ENCODE measurements at places on chromosomes 2 and 18.

DNA sequence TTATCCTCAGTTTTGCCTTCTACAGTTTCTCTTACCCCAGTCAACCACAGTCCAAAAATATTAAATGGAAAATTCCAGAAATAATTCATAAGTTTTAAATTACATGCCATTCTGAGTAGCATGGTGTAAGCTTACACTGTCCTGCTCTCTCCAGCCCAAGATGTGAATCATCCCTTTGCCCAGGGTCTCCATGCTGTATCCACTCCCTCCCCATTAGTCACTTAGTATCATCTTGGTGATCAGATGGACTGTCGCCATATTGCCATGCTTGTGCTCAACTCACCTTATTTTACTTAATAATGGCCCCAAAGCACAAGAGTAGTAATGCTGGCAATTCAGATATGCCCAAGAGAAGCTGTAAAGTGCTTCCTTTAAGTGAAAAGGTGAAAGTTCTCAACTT lies 18.5 kb upstream of the CCNT2 start:
- no peak for DNase-seq

- no peak for DNase-seq
These were observed 6.2 kb downstream of the PELI1 start for GRCh38 chr2:64137996-64138395.

DNA sequence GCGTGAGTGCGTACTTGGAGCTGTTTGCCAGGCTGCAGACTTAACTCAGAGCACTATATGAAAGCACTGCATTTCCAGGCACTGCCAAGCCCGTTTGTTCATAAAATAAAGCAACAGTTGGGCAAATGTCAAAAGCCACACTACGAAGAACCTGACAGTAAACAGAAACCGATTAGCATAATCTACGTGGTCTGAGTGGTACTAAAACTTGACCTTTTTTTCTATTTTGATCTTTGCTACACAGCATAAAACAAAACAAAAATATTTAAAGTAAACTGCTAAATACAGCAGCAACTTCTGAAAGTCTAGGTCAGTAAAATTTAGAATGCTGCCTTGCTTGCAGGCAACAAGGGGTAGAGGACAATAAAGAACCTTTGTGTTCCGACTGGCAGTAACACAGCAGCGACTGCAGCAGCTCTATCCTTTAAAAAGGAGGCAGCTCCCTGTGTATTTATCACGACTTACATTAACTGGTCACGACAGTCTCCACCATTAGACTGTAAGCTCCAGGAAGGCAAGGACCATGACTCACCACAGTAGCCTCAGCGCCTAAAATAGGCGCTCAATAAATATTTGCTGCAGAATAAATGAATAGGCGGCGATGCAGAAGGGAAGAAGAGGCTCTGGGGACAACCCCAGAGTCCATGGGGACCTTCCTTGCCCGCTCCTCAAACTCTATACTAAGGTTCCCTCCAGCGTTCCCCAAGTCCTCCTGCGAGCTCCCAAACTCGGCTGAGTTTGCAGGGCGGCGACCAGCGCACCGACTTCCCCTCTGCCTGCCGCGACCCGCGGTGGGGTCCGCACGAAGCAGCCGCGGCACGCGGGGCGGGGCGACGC lies 902 bp downstream of the SS18 start:
- no peak for DNase-seq

- no peak for DNase-seq
These were observed 241.6 kb downstream of the RPIA start for GRCh38 chr2:88933091-88933490.

DNA sequence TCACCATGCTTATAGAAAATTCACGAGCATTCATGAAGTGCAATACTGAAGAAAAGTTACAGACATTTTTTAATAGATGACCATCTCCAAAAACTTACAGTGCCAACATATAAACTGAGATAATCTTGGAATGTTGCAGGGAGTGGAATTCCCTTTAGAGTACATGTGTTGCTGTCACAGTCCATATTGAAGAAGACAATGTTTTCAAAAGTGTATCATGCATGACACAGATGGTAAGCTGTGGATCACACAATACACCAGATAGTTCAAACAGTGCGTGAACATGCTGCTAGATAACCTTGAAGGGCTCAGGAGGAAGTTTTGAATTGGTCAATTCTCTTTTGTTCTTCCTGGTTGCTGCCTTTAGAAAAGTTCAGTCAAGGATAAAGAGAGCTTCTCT lies 1644.3 kb upstream of the NXPH2 start:
- no peak for DNase-seq

GRCh38 chr2:238149841-238150572 lies 8.8 kb upstream of the ERFE start:
- DNase-seq: no peak

- DNase-seq: peak; percentile 67
These were observed 38.6 kb upstream of the POLE4 start for GRCh38 chr2:74919827-74920226.

DNA sequence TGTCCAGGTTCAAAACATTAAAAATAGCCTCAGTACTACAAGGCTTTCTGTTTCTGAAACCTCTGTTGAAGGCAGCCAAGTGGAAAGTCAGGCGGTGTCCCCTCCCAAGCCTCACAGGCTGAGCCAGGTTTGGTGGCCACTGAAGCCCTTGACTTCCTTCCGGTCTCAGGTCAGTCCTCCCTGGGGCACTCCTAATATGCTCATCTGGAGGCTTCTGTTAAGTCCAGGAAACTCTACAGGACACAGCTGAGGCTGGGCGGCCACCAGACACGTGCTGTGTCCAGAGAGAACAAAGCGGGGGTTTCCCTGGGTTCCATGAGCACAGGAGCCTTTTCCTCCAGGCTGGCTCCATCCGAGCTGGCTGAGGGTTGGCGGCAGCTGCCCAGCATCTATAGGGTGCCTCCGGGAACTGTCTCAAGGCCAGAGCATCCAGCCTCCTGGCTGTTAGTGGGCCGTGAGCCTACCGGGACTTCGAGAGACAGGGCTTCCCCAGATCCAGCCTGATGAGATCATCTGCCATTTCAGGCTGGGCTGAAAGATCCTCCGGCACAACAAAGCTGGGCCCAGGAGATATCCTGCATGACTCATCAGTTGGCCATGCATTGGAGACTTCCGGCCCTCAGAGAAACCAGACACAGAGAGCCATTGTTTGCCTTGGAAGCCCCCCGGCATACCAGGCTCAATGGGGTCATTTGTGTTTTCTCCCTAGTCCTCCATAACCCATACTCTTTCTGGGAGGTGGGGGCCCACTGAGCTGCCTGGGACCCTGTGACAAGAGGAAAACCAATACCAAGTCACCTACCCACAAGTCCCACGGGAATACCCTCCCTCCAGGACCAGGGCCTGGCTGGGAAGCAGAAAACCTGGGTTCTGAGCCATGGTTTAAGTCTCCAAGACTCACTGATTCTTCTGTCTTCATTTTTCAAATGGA lies 71.7 kb downstream of the HS1BP3 start:
- DNase-seq: no peak

DNA sequence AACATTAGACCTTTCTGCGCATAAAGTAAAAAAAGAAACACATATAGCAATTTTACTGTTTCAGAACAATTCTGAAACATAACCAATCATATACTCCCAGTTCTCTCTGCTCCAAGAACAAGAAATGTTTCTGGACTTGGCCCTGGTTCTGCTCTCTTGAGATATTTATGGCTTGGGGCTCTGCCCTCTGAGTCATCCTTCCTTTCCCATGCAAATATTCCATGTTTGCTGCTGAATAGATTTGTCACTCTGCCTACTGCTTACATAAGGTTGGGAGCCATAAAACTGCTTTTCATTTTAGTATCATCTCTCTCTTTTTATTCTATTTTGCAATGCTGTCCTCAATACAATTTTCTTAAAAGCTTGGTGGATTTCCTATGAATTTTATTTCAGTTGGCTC lies 499.6 kb upstream of the ACVR2A start:
- DNase-seq: no peak

DNA sequence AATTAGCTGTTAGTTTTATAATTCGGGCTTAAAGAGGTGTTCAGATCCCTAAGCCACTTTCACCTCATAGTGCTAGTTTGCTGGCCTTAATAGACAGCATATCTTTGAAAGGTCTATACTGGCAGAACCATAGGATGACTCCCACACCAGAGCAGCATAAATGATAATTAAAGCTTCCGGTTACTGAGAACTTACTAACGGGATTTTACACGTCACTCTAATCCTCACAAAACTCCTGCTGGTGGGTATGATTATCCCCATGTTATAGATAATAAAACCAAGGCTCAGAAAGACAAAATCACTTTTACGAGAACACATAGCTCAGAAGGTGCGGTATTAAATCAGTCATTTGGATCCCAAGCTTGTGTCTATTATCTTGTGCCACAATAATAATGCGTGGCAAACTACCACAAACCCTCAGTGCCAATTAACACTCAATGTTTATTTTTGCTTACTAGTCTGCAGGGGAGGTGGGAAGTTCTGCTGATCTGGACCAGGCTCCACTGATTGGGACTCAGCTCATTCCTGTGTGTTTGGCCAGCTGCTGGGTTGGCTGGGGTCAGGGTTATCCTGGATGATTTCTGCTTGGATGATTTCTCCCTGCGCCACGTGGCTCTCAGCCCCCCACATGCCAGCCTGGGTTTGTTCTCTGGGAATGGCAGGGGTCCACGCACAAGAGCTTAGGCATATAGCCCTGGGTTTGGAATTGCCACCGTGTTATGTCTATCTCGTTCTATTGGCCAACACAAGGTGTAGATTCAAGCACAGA lies 62.3 kb downstream of the TRIB2 start:
- DNase-seq: no peak

DNA sequence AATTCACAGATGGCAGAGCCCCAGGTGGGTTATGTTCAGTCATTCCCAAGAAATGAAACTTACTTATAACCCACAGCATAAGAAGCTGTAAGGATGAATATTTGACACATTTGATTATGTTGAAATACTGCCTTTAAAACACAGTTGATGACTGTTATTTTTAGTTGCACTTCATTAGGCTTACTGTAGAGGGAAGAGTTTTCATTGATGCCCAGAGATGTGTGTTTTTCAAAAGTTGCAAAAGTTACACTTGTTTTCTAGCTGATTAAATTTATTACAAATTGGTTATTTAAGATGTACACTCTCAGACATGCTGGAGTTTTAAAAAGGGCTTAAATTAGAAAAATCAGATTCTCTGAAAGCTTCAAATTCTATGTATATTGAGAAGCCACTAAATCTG lies 506.1 kb downstream of the PARD3B start:
- DNase-seq: no peak

GRCh38 chr2:224816816-224817215 lies 100.7 kb upstream of the CCDC195 start:
- no peak for DNase-seq

GRCh38 chr18:48360376-48361021 lies 48.7 kb downstream of the ZBTB7C start:
- no peak for DNase-seq

GRCh38 chr2:150787353-150788093 lies 300.1 kb upstream of the RND3 start:
- no peak for DNase-seq

DNA sequence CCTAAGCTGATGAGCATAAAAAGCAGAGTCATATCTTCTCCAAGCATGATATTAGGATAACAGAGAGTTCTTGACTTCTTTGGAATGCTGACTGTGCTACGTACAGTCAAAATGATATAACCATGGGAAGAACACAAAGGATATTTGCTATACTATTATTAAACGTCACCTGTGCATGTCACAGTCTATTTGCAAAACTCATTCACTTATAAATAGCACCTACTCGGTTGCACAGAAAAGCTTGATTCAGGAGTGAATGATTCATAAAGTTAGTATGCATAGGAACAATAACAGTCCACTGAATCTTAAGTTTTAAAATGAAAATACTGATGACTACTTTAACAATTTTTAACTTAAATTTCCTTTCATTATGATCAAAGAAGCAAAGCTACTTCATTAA lies 83.3 kb downstream of the SP3 start:
- DNase-seq: no peak

DNA sequence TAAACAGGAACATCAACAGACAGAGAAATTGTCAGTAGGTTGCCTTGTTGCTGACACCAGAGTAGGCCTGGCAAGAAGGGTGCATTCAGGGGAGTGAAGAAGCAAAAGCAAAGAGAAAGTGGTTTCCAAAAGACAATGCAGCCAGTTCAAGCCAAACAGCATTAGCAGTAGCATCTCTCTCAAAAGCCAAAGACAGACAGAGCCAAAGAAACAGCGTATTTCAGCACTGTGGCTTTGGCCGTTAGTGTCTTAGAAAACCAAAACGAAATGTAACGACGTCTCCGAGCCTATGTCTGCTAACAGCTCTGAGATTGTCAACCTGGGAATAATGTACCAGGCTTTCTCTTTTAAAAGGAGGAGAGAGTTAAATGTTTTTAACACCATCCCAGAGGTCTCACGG lies 178.6 kb downstream of the NRP2 start:
- no peak for DNase-seq

- DNase-seq: no peak
These were observed 144.3 kb upstream of the PELI1 start for GRCh38 chr2:64288321-64289193.

DNA sequence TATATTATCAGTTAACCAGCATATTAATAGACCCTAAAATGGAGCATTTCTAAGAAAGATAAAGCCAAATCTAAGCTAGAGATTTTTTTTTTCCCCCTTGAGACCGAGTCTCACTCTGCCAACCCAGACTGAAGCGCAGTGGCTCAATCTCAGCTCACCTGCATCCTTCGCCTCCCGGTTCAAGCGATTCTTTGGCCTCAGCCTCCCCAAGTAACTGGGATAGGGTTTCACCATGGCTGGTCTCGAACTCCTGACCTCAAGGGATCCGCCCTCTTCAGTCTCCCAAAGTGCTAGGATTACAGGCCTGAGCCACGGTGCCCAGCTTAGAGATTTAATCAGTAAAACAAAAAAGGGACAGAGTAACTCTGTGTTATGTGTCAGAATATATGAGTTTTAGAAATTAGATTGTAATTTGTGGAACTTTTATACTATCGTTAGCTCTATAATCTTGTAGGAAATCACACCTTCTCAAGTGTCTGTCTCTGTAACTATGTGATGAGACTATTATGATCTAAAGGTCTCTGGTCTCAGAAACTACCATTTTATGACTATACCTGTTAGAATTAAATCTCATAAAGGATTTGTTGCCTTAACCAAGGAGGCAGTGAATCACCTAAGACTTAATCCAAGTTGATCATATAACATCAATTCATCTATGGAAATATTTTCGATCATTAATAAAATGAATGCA lies 34.0 kb downstream of the YWHAQ start:
- no peak for DNase-seq

GRCh38 chr2:96927405-96928171 lies 57.7 kb upstream of the SEMA4C start:
- DNase-seq: no peak

DNA sequence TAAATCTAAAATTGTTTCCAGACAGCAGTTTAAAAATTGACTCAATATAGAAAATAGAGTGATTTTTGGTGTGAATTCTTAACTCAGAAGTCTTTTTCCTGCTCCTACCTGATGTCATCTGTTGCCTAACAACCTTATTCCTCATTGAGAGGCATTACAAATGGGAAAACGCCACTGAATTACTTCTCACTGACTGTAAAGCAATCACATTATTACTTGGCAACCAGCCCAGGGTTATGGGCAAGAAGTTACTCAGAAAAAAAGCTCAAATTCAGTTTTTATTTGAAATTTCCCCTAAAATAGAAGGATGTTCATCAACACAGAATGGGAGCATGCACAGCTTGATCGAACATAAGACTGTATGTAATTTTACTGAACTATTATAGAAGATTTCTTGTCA lies 201.8 kb upstream of the GULP1 start:
- no peak for DNase-seq

GRCh38 chr2:239832490-239833268 lies 192.5 kb downstream of the NDUFA10 start:
- DNase-seq: no peak

- DNase-seq: no peak
These were observed 11.4 kb downstream of the THNSL2 start for GRCh38 chr2:88181511-88181910.

GRCh38 chr2:229339618-229340017 lies 68.5 kb upstream of the PID1 start:
- no peak for DNase-seq
